ENCODE measurements at places on chromosomes 5 and 9.

DNA sequence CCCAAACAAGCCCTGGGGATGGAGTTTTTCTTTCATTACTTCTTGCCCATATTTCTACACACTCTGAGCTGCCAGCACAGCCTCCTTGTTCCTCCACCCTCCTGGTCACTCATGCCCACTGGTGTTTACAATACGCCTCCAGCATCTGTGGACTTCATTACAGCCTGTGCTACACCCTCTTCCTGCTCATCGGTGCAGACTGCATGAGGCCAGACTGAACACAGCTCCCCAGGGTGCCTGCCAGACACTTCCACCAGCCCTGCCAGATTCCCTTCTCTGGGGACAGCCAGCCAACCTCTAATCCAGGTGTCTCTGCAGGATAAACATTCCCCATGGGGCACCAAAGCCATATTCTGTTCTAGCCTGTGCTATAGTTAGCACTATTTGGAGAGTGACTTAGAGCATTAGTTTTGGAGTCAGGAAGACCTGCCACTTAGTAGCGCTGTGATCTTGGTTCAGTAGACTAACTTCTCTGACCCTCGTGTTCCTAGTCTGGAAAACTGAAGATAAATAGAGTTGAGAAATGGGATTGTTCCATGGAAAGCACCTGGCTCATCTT lies 163.8 kb upstream of the KLF4 start:
- no peak for DNase-seq

DNA sequence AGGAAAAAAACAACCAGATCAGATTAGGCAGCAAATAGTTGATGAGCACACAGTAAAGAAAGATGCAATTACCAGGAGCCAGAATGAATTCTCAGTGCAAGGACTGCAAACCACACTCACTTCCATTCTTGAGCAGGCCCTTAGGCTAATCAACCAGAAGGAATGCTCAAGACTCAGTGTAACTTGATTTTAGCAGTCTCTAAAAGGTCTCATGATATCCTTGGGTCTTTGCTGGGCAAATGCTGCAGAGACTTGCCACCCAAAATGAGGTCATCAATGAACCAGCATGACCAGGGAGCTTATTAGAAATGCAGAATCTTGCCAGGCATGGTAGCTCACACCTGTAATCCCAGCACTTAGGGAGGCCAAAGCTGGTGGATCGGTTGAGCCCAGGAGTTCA lies 20.1 kb upstream of the TMEM245 start:
- DNase-seq = no peak

GRCh38 chr9:111891910-111892499 lies 4.6 kb upstream of the UGCG start:
- no peak for DNase-seq

- DNase-seq = no peak
These were observed 480.5 kb downstream of the EBF1 start for GRCh38 chr5:158619083-158619788.

DNA sequence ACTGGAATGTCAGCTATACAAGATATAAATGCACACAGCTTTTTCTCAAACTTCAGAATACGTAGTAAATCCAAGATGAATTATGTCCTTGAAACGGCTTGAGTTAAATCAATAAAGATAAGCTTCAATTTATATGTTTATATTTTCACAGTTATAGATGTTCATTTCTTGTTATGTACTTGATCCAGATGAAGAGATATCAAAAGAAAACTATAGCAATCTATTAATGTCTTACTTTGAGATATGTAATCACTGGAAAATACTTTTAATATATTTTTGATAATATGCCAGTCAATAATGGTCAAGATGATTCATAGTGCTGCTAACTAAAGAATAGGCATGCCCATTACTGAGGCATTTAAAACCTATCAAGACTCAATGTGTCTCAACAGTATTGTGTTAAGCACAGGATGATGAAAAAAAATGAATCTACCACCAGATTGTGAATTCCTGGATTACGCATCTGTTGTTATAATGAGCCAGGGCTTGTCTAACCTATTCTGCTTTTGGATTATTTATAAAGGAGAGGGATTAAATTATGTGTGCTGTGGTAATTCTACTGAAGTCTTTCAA lies 372.6 kb upstream of the PRR16 start:
- DNase-seq = no peak

- no peak for DNase-seq
These were observed 518.6 kb downstream of the CCDC171 start for GRCh38 chr9:16071400-16071799.

GRCh38 chr9:83986765-83987401 lies 6.3 kb downstream of the RMI1 start:
- DNase-seq = no peak

GRCh38 chr9:95874989-95875304 lies 544 bp upstream of the ERCC6L2 start:
- DNase-seq = peak; percentile 35
